ENCODE measurements at places on chromosomes 5 and 9.
A peak's percentile ranks its signal among the peaks of the same experiment; 100 is the strongest.

DNA sequence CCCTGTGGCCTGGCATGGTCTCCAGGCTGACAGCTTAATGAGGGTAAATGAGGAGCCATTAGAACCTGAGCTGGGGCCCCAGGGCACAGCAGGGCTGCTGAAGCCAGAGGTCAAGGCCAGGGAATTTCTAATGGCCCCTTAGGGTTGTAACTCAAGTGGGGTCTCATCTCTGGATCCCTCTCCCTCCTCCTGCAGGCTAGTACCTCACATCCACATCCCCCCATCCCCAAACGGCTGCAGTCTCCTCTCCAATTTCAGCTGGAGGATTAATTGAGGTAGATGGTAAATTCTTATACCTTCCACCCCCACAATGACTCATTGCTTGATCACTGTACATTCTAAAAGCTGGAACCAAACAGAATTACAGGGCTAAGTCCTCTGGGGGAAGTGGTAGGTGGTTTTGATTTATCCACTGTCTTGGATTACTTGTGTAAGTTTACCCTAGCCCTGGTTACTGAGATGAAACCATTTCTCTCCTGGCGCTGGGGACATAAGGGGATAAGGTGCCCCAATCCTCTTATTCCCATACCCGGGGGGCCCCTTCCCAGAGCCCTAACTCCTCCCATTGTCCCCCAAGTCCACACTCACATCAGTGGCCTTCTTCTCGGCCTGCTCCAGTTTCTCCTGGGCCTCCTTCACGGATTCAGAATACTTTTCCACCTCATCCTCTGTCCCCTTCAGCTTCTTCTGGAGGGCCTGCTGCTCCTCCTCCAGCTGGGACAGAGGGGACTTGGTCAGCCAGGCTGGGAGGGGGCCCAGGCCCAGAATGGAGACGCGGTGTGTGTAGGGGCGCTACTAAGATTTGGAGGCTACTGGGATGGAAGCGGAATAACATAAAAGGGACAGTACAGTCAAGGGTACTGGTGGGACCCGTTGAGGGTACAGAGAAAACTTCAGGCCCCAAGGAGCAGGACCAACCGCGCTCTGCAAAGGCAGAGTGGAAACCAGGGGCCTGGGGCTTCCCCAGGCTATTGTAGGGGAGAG lies 875 bp downstream of the TPM2 start:
- peak; percentile 56 for DNase-seq

DNA sequence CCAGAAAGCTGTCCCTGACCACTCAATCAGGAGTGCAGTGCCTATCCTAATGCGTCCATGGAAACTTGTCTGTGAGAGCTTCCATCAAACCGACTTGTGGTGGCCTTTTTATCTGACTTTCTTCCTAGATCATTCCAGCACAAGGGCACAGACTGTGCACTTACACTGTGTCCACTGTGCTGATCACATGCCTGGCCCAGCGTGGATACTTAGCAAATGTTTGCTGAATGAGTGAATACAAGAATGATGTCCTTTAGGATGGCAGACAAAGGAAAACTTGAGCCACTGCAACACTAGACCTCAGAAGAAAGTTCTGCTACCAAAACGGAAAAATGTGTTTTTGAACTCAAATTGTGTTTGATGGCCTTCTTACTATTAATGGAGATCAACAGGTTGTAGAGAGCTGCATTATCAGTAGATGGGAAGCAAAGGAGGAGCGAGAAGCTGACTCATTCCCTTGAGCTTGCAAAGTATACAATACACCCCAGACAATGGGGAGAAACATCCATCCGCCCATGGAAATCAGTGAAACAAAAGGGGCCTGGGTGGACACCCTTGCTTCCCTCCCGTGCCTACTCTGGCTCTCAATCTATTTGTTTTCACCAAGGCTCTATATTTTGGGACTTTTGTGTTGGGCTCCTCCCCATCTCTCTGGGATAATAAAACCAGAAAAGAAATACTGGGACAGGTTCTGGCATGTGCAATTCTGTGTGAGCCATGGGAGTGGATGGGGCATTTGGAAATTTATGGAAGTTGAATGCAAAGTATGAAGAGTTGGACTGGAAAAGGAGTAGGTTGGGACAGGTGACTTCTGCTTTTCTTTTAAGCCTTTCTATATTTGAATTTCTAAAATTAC lies 76.2 kb upstream of the ZFAND5 start:
- no peak for DNase-seq

- peak; percentile 77 for DNase-seq
These were observed 1.2 kb downstream of the ROR2 start for GRCh38 chr9:91948597-91949391.

- DNase-seq: no peak
These were observed 37.8 kb downstream of the OXCT1 start for GRCh38 chr5:41832430-41832829.

- no peak for DNase-seq
These were observed 20.4 kb upstream of the UBLCP1 start for GRCh38 chr5:159242656-159243055.

DNA sequence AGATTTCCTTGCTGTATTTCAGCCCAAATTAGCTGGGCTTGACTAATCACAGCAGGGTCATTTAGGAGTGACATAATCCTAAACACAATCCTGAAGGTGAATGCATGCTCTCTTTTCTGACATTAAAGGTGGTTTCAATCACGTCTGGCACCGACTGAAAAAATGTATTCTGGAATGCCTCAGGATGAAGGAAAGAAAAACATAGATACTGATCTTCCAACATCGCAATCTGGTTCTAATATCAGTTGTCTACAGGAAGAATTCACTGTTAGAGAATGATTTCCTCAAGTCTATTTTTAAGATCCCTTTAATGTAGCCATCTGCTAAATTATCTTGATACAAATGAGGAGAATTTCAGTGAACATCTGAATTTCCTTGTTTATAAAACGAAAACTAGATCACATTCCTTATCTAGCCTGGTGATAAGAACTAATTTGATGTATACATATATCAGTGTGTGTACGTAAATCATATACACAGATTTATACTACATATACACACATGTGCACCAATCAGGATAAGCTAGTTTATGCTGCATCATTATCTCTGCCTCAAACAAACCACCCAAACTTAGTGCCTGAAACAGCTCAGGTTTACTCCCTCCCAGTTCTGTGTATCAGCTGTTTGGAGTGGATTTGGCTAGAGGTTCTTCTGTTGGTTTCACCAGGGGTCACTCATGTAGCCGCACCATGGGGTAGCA lies 31.3 kb upstream of the TAS2R1 start:
- no peak for DNase-seq

- DNase-seq: no peak
These were observed 12.6 kb downstream of the PDE6A start for GRCh38 chr5:149931992-149932436.

GRCh38 chr9:130660683-130661450 lies 3.5 kb upstream of the PRDM12 start:
- DNase-seq: no peak

- DNase-seq: peak; percentile 45
These were observed 213.9 kb downstream of the PBX3 start for GRCh38 chr9:125961072-125961471.

DNA sequence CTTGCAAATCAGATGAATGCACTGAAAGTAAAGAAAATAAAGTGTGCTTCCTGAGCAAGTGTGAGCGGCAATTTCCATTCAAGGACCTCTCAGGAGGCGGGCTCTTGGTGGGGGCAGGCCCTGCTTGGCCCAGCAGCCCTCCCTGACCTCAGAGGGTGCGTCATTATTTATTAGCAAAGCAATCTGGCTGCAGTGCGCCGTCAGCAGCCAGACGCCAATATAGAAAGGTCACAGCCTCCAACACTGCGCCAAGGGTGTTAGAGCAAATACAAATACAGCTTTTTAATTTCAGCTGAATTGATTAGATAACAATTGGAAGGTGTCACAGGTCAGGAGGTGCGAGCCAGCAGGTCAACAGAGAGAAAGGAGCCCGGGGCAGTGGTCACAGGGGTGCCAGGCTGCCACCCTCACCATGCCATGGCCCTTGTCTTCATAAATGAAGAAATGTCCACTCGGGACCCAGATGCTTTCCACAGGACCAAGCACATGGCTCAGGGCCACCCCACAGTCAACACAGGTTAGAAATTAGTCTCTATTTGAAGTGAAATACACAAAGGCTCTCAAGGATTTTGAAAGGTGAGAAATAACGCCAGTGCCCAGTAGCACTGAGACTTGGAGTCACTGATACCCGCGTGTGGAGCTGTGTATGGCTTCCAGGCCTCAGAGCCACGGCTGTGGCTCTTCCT lies 309.8 kb downstream of the IRX2 start:
- DNase-seq: no peak

DNA sequence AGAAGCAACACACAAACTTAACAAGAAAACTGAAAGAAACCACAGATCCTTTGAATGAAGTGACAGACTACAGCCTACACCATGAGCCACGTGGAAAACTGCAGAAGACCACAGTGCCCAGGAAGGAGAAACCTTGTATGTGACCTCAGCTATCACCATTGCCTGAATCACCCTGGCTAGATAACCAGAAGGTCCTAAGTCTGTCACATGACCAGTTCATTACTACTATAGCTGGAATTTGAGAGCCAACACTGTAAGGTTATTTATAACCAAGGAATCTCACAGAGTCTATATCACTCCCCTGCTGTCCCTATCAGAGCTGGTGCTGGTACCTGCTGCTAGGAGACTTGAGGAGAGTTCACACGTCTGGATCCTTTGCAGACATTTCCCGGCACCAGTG lies 90.3 kb upstream of the FBXL17 start:
- no peak for DNase-seq

DNA sequence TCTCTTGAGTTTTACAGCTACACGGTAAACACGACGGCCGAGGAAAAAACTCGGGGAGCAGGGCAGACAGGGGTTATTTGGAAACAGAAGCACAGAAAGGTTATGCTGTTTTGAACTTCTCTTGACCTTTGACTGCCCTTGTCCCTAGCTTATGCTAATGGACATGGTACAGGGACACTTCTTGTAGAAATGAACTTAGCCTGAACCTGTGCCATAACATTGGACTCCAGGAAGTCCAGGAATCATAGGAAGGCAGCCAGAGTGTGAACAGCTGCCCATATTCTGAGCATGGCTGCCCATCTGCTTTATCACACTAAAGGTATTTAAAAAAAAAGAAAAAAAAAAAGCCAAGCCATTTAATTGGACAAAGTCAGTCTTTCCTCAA lies 46.1 kb downstream of the NR6A1 start:
- DNase-seq: no peak

DNA sequence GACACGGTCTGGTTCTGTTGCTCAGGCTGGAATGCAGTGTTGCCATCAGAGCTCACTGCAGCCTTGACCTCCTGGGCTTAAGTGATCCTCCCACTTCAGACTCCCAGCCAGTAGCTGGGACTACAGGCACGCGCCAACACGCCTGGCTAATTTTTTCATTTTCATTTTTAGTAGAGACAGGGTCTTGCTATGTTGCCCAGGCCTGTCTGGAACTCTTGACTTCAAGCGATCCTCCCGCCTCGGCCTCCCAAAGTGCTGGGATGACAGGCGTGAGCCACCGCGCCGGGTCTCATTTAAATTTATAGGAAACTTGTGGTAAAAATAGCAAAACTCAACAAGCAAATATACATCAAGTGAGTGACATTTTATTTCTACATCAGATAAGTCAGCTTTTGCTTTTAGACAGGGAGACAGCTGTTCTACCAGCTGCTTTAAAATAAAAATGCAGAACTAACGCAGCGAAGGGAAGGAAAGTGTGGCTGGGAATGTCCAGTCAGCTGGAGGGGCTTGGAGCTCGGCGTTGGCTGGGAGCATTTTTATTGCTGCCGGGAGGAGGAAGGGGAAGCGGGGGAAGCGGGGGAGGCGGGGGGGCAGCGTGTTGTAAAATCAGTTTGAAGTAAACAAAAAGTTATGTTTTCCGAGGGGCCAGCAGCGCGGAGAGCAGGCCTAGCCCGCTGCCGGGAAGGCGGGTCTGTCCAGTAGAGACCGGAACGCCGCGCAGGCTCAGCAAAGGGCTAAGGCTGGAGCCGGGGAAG lies 707 bp upstream of the ZFYVE16 start:
- DNase-seq: peak; percentile 30

GRCh38 chr5:31809050-31809870 lies 170.3 kb downstream of the PDZD2 start:
- DNase-seq: peak; percentile 72

- DNase-seq: no peak
These were observed 68.0 kb upstream of the MAMDC2 start for GRCh38 chr9:69975681-69976080.

GRCh38 chr5:17282283-17283120 lies 65.1 kb downstream of the BASP1 start:
- peak; percentile 39 for DNase-seq

- no peak for DNase-seq
These were observed 12.5 kb downstream of the KCNT1 start for GRCh38 chr9:135714242-135715055.

- DNase-seq: no peak
These were observed 36.6 kb downstream of the CTNNA1 start for GRCh38 chr5:138789771-138790242.

- DNase-seq: no peak
These were observed 234.5 kb upstream of the TRPM3 start for GRCh38 chr9:71355884-71356283.

DNA sequence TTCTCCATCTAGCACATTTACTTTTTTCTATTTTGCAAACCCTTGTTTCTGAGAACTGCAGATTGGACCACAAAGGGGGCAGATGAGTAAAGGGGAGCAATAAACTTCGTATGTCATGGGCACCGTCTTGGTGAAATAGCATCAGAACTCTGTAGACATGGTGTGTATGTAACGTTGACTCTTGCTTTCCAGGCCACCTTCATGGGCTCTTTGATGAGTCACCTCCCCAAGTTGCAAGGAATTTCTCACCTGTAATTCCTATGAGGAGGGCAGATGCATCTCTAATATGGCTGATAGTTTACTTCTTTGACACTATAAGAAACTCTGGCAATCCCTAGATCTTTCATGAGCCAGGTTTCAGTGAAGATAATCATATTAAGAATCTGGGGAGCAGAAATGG lies 163.4 kb upstream of the PLPPR1 start:
- no peak for DNase-seq

DNA sequence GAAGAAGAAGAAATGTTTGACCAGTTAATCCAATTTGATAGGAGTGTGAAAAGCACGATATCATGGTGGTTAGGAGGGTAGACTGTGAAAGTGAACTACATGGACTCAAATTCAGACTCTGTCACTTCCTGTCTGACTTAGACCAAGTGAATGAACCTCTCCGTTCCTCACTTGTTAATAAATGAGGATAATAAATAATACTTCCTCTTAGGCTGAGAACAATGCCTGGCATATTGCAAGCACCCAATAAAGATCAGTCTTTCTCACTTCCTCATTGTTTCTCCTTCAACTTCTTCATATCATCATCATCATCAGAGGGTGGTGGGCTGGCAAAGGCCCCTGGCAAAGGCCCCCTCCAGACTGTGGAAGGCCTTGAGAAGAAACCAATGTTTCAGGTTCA lies 148.7 kb downstream of the CDK5RAP2 start:
- DNase-seq: no peak

DNA sequence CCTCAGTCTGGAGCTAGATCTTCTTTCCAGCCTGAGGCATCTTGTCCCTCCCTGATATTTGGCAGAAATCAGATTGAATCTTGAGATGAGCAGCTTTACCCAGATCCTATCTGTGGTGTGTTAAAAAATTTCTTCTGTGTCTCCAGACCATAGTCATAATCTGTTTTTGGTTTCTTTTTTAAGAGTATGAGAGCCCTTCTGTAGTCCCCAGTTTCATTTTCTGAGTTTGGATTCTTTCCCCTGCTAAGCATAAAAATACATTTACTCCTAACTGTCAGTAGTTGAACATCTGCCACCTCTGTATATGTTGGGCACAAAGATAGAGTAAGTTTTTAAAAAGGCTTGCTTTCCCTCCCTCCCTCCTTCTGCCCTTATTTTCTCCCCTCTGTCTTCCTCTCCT lies 137.7 kb downstream of the CNTLN start:
- peak; percentile 8 for DNase-seq

GRCh38 chr9:99820685-99821395 lies 845 bp upstream of the NR4A3 start:
- peak; percentile 68 for DNase-seq

Data from umbilical cord (tissue), 2 donors.